ENCODE measurements at places on chromosomes 7 and 10.
A peak's percentile ranks its signal among the peaks of the same experiment; 100 is the strongest.

DNA sequence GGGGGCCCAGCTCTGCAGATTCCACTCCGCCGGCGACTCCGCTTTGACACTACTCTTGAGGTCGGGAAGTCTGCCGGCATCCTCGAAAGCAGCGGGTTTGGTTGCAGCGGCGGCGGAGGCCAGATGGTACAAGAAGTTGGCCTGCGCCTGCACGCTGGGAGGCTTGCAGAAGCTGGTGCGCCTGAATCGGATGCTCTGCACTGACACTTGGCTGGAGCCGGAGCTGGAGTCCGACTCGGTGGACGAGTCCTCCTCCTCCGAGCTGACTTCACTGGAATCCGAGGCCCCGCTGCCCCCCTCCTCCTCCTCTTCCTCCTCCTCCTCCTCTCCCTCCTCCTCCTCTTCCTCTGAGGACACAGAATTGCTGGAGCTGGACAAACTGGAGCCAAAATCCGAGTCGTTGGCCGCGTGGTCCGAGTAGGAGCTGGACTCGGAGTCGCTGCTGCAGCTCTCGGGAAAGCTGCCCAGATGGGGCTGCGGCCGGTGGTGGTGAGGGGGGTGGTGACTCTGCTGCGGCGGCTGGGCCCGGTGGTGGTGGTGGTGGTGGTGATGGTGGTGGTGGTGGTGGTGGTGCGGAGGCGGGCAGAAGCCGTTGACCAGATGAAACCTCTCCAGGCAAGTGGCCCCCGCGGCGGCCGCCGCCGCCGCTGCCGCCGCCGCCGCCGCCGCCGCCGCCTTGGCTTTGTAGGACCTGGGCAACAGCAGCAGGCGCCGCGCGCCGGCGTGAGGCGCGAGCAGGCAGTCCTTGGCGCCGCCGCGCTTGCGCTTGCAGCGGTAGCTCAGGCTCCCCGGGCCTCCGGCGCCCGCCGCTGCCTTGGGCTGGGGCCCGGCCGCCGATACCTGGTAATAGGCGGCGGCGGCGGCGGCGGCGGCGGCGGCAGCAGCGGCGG, 9.0 kb downstream of the SKIDA1 start:
- peak; percentile 65 for DNase-seq

DNA sequence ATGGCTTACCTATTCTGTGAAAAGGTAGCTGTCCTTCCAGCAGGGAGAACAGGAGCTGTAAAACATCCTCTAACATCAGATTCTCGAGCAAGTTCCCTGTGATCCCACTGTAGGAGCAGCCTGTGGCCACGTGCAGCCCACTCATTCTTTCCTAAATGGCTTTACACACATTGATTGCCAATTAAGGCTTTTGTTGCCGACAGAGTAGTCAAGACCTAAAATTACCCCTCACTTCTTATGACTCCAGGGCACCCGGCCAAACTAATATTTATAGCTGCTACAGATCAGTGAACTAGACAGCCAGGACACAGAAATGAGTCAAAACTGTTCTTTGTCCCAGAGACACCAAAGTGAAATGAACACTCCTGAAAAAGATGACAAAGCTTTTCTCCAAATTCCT, 832.1 kb downstream of the SORCS3 start:
- DNase-seq, result no peak

DNA sequence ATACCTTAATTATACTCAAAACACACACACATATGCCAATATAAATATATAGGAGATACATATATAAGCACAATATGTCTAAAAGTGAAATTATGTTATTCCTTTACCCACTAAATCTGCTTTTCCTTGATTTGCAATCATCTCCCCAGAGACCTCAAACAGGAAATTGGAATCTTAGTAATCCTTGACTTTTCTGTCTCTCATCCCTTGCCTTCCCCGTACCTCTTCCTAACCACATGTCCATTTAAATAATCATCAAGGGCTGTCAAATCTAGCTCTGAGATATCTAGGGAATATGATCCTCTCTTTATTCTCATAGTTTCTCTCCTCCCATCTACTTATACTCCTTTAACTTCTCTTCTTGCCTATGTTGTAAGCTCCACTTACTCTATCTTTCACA, 336.6 kb downstream of the HGF start:
- DNase-seq, result no peak

DNA sequence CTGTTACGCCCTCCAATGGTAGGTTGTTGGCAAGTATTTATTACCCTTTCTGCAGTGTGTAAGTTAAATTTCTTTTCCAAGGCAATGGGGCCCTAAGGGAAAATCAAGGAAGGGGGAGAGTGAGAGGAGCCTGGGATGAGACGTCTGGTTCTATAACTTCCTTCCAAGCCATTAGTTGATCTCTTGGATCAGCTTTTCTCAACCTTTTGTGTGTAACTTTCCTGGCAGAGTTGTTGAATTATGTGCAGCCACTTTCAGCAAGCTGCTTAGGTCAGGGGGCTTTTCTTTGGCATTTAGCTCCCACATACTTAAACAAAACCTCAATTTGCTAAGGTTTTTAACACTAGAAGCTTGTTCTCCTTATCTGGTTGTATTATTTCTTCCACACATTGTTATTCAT, 127.1 kb downstream of the NXPH1 start:
- no peak for DNase-seq

GRCh38 chr10:8224591-8224990, 170.1 kb downstream of the GATA3 start:
- DNase-seq, result no peak

- DNase-seq, result no peak
Observed at GRCh38 chr10:122492006-122492405, 30.7 kb downstream of the HTRA1 start.

GRCh38 chr7:129824291-129825208, 128.2 kb downstream of the UBE2H start:
- peak; percentile 44 for DNase-seq

- no peak for DNase-seq
Observed at GRCh38 chr7:128867842-128868623, 5.4 kb downstream of the ATP6V1F start.

GRCh38 chr10:36194276-36194675, 552.2 kb upstream of the FZD8 start:
- no peak for DNase-seq

- DNase-seq, result no peak
Observed at GRCh38 chr10:30493609-30494530, 59.9 kb downstream of the MAP3K8 start.

GRCh38 chr7:155829796-155830470, 17.7 kb upstream of the SHH start:
- DNase-seq, result no peak

- no peak for DNase-seq
Observed at GRCh38 chr10:35497909-35498308, 107.2 kb upstream of the GJD4 start.
